Endothelial cell of coronary artery (primary cell): ENCODE measurements at places on chromosomes 1 and 21. TPM values are rescaled to one million over a fixed set of nuclear protein-coding genes. Genes with fewer than 3 reads are reported as not detected.

OR14K1 gene
- not detected in 2 replicates for total RNA-seq

CSF3R gene
- total RNA-seq: not detected in 2 replicates

FMO1 gene
- total RNA-seq: not detected in 2 replicates

TXNIP gene
- 30.4 and 109 TPM in 2 replicates for total RNA-seq

INTS11 gene
- total RNA-seq: 71.9 and 89.6 TPM in 2 replicates

NIBAN1 gene
- total RNA-seq: 7.5 and 11.1 TPM in 2 replicates

DIO1 gene
- total RNA-seq: not detected in 2 replicates

C8A gene
- total RNA-seq: not detected in 2 replicates

MSTO1 gene
- total RNA-seq: 23.0 and 24.3 TPM in 2 replicates

NUP210L gene
- total RNA-seq: 0.09 TPM in 2 replicates

KLHDC8A gene
- not detected in 2 replicates for total RNA-seq

MARK1 gene
- 1.3 and 1.7 TPM in 2 replicates for total RNA-seq

G0S2 gene
- total RNA-seq: 14.4 and 23.2 TPM in 2 replicates

NUCKS1 gene
- 86.6 and 119 TPM in 2 replicates for total RNA-seq

CELA3B gene
- total RNA-seq: 0.27 TPM in 1 of 2 replicates, not detected in the other
